Aortic smooth muscle cell (primary cell): ENCODE measurements at places on chromosomes 6 and 20. TPM values are rescaled to one million over a fixed set of nuclear protein-coding genes. Genes with fewer than 3 reads are reported as not detected.

The PREP gene
- total RNA-seq: 15.2 and 17.8 TPM in 2 replicates

The NKX2-2 gene
- total RNA-seq: not detected in 2 replicates

The CBFA2T2 gene
- 3.6 and 4.8 TPM in 2 replicates for total RNA-seq

The MPIG6B gene
- total RNA-seq: not detected in 2 replicates

The UBE2C gene
- 11.4 and 22.2 TPM in 2 replicates for total RNA-seq
